GM04504 (cell line): ENCODE measurements at places on chromosomes 1 and 21.

DNA sequence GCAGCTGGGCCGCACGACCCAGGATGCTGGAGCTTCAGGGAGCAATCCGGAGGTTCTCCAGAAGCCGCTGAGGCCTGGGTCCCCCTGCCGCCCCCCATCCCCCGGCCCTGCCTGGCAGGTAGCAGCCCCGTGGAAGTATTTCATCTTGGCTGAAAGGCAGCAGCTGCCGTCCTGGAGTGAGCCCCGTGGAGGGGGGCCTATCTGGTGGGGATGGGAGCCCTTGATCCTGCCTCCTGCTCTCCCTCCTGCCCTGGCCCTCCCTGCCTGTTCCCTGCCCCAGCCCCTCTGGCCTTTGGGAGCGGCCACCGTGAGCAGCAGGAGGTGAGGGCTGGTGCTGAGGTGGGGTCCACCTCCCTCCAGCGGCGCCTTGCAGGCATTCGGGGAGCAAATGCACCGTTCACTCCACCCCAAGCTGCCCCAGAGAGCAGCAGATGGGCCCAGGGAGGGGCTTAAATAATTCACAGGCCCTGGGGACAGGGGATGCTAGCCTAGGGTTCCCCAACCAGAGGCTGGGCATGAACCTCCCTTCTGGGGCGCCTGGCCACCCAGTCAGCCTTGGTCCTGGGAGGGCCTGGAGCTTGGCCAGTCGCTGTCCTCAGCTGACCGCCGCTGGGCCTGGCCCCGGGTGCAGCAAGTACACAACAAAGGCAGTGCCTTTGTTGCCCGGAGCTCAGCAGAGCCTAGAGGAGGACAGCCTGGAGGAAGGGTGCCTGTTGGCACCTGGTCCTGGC, 23.7 kb upstream of the PLCH2 start:
- no peak for DNase-seq

DNA sequence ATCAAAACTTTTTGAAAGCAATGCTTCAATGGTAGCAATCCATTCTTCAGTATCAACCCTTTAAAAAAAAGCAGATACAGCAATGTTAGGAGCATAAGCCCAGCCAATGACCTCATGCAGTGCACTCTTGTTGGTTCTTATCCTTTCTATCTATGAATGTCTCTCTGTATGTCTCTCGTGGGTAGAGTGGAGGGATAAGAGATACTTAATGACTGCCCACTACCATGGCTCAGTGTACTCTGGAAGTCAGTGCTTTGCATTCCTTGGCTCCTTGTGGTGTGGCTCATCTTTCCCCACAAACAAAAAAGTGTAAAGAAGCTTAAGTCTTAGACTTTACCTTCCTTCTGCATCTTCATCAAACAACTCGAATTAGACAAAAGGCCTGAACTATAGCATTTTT, 50.3 kb downstream of the PCSK9 start:
- DNase-seq = no peak

- DNase-seq = no peak
Observed at GRCh38 chr1:19287436-19288185, 959 bp downstream of the AKR7A3 start.

DNA sequence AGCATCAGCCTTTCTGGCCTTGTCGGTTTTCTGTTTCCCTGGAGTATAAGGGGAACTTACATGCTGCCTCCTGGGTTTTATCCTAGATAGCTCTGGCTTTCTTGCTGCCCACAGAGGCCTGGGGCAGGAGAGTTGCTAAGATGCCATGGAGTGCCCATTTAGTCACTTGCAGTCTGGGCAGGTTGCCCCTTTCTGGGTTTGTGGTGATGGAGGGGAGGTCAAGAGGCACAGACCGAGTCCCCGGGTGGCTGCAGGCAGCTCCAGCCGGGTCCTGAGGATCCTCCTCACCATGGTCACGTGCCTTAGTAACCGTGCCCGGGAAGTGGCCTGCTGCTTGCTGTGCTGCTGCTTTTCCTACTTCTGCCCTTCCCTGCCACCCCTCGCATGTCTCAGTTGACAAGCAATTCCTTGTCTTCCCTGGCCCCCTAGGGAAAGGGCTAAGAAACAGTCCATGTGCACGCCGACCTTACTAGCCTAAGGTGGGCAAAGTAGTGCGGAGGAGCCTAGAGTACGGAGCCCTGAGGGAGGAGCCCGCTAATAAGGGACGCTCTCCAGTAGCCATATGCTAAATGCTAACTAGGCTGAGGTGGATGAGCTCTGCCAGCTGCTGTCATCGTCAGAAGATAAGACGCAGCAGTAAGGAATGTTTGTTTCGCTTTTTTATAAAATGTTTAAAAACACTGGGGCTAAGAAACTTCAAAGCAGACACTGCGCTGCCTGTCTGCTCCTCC, 34.8 kb downstream of the CLCA1 start:
- DNase-seq = no peak

DNA sequence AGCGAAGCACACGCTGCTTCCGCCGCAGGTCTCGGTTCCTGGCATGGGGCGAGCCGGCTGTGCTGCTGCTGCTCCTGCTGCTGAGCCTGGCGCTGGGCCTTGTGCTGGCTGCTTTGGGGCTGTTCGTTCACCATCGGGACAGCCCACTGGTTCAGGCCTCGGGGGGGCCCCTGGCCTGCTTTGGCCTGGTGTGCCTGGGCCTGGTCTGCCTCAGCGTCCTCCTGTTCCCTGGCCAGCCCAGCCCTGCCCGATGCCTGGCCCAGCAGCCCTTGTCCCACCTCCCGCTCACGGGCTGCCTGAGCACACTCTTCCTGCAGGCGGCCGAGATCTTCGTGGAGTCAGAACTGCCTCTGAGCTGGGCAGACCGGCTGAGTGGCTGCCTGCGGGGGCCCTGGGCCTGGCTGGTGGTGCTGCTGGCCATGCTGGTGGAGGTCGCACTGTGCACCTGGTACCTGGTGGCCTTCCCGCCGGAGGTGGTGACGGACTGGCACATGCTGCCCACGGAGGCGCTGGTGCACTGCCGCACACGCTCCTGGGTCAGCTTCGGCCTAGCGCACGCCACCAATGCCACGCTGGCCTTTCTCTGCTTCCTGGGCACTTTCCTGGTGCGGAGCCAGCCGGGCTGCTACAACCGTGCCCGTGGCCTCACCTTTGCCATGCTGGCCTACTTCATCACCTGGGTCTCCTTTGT, 2.6 kb downstream of the TAS1R3 start:
- DNase-seq = no peak

DNA sequence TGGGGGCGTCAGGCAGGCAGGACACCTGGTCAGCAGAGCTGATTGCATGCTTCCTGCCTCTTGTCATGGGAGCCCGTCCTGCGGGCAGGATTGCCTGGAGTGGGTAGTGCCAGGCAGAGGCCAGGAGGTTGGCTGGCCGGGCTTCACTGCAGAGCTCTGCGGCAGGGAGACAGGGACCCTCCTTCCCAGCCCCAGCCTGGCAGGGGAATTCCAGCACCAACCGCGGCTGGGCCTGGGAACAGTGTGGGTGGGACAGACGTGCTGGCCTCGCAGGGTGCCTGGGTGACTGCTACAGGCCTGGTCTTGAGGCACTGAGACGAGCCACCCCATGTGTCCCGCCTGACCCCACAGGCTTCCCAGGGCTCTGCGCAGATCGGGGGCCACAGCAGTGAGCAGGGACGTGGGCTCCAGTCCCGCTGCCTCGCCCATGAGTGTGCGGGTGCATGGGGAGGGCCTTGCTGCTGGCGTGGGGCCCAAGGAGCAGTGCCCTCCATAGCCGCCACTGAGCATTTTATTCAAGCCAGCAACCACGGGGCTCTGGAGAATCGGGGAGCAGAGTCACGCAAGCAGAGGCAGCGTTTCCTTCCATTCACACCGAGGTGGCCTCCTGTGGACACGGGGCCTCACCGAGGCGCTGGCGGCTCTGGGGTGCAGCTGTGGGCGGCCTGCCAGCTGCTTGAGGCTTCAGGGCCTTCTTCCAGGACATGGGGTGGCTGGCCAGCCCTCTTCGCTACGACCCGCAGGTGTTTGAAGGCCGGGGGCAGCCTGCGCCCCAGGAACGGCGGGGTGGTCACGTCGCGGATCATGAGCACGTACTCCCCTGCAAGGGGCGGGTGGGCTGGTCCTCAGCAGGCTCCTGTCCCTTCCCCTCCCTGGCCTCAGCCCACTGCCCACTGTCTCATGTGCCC, 70.3 kb downstream of the MORN1 start:
- no peak for DNase-seq

DNA sequence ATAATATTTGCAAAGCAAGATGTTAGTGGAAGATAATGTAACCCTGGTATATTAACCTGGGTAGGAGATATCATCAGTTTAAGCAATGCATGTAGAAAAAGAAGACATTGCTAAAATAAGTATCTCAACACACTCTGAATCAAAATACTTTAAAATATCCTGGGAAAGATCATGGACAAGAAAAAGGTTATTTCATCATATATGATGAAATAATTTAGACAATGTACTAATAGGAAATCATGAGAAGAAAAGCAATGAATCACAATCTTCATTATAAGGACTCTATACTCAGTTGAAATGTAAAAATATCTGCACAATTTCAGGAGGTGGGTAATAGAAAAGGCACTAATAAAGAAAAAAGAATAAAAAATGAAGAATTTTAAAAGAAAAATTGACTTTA, 158.8 kb downstream of the KCNT2 start:
- DNase-seq = no peak

DNA sequence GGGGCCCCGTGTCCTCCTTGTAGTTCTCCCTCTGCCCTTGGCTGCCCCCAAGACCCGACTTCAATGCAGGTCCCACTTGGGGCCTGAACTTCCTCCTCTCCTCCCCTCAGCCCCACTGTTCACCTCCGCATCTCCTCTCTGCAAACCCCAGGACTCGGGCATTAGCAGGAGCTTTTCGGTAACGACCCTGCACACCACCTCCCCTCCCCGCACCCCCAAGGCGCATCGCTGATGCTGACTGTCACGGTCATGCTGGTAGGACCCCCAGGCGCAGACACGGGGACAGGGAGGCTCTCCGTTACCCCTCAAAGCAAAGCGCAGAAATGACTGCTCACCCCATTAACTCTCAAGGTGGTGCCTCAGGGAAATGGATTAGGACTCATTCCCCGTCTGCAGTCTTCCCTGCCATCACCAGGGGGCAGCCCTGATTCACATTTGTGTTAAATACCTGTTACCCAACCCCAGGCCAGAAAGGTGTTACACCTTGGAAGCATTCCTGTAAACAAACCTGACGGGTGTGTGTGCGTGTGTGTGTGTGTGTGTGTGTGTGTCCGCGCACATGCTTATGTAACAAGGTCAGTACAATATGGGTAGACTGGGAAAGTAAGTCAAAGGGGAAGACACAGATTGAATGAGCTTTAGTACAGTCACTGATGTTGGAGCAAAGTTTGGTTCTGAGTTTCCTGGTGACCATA, 6.4 kb upstream of the GUCA2B start:
- peak; percentile 12 for DNase-seq
